ENCODE measurements at places on chromosomes 1 and 21.

DNA sequence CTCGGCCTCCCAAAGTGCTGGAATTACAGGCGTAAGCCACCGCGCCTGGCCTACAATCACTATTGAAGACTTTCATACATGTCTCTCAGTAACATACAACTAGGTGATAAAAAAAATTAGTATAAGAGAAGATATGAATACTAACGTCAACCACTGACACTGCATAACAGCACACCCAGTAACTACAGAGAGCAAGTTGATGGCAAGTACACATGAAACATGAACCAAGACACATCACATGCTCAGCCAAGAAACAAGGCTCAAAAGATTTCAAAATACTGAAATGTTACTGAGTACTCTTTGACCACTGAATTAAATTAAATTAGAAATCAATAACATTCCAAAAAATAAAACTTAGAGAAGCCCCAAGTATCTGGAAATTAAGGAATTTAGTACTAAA lies 168.1 kb downstream of the SLC45A1 start:
- DNase-seq: no peak

- peak; percentile 43 for DNase-seq
Measured at GRCh38 chr21:34603002-34603709, 11.8 kb downstream of the RCAN1 start.

- DNase-seq: no peak
Measured at GRCh38 chr1:145963265-145964019, 933 bp downstream of the ANKRD34A start.

DNA sequence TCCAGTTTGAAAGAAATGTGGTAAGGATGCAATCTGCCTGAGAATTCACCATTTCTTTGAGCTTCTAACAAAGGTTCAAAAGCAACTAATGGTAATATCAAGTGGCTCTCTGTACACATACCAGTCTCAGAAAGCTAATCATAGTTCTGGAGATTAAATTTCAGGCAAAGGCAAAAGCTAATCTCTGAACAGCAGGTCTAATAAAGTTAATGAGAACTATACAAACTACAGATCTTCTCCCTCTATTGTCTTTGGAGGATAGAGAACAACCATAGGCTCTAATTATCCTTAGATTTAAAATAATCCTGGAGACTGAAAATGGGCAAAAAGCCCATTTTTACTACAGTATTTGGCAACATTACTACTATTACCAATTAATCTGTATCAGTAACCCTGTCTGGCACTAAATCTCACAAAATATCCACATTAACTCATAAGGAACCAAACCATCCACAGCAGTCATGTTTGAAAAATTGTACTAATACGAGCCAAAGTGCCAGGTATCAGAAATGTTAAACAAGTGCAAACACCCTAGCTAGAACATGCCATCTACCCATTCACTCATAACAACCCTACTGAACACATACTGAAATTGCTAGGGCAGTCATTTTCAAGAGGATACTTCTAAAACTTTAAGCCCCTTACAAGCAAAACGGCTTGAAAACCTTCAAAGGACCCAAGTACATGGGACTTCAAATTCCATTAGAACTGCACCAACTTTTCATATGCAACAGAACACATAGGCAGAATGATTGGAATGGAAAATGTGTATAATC lies 4.8 kb downstream of the DIPK1A start:
- no peak for DNase-seq

DNA sequence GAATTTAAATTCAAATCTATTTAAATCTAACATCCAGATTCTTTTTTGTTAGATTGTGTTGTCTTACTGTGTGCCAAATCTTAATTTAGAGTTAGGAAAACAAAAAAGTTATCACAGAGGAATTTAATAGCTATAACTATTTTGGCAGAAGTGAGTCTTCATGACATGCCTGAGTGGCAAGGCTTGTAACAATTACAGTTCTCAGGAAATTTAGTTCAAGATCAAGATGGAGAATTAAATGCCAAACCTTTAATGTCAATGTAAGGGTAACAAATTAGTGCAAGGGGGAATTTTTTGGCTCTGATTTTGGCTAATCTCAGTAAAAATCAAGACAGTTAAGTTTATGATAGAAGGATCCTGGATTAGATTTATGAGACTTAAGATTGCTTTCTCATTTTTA lies 58.4 kb downstream of the GDAP2 start:
- no peak for DNase-seq

DNA sequence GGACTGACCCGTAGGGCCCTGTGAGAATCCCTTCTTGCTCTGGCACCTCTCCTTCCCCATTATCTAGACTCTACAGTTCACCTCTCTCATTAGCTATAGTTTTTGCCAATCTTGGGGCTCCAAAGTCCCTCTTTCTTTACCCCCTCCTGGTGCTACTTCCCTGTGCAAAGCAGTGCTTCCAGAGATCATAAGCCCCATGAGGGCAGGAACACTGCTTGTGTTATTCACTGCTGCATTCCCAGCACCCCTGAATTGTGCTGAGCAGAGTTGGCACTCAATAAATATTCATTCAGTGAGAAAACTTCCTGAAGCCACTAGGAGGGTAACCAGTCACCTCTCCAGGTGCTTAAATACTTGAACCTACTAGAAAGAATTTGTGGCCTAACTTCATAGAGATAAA lies 2.1 kb upstream of the H3-3A start:
- no peak for DNase-seq

DNA sequence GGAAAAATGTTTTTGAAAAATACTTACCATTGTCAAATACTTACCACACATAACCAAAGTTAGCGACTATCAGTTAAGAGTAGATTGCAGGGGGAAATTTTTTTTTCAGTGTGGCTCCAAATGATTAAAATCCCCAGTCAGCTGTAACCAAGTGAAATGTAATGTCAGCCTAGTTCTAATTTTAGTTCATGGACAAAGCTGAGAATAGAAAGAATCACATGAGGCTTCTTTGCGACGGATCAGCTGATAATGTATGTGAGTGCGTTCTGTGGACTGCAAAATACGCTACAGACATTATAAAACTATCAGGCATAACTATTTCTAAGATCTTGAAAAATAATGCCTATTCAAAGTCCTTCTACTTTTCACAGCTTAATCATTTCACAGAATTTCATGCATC lies at the start of gene LRRC39:
Gene LRRC39 (minus strand): TSS at position 166 of the 400 bp plus-strand sequence. CDS start 9,740 bp downstream, outside the sequence.
- DNase-seq: no peak

DNA sequence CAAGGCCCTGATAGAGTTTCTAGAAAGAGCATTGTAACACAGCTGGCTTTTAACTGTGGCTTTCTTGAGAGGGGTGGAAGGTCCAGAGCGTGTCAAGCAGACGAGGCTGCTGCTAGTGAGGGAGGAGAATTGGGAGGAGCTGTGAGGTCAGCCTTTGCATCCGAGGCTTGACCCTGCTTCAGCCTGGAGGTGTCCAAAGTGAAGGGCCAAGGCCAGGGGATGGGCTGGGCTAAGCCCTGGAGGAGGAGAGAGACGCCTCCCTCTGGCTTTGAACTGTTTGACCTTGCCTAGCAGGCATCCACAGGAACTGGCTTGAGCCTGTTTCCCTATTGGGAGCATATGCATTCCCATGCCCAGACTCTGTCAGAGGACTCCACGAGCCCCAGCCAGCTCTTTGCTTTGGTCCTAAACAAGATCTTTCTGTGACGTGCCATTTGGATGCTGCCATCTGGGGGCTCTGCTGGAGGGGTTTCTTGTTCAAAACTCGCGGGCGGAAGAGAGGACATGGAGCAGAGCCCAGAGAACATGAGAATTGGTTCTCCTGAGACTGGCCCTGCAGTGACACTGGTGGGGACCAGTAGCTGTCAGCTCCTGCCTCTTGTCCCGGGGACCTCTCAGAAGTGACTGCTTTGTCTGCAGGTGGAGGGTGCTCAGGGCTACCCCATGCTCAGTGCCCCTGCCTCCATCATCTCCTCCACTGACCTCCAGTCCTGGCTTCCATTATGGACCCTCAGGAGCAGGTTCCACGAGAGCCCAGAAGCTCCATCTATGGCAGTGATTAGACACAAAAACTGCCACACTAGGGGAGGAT lies 5.5 kb downstream of the ACTRT2 start:
- no peak for DNase-seq

GRCh38 chr1:229985613-229986010 lies 81.4 kb upstream of the GALNT2 start:
- DNase-seq: no peak

- no peak for DNase-seq
Measured at GRCh38 chr1:62906428-62906886, 122.5 kb downstream of the ATG4C start.

DNA sequence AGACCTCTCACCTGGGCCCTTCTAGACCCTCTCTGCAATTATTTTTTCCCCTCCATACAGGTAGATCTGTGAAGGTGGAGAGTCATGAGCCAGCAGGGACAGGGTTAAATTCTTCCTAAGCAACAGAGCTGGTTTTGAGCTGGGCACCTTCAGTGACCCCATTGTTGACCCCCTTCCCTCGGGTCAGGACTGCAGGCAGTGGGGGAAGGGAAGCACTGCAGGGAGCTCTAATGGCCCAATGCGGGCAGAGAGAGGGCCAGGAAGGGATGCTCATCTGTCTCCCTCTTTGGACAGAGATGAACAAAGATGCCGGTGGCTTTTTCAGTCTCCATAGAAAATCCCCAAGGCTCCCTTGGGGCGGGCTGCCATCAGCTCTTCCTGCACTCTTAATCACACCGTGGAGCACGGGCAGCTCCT lies 21.4 kb downstream of the SOX13 start:
- no peak for DNase-seq

DNA sequence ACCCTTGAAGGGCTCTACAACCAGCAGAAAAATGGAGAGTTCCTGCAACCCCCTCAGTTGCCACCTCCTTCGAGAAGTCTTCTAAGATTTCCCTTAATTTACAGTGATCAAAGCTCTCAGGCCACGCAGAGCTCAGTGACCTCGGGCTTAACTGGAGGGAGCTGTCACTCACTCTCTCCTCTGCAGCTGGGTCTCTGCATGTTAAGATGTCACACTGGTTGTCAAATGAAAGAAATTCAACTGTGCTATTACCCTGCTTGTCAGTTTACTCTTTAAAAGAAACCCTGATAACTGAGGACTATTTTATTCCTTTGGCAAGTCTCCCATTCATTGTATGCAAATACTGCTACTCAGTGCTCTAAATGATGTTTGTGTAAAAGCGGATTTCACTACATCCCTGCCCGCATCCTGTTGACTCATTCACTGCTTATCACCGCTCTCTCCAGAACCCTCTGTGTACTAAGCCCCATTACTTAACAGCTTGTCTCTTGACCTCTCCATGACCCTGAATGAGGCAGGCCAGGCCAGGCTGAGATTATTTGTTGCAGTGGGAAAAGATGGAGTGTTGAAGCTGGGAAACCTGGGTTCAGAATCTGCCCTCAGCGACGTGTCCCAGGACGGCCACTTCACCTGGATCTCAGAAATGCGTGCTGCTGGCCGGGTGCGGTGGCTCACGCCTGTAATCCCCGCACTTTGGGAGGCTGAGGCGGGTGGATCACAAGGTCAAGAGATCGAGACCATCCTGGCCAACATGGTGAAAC lies 13.7 kb downstream of the DHRS3 start:
- DNase-seq: no peak

- no peak for DNase-seq
Measured at GRCh38 chr1:34127006-34128000, 37.7 kb downstream of the CSMD2 start.

GRCh38 chr1:160580221-160580812 lies 1.0 kb upstream of the CD84 start:
- no peak for DNase-seq

DNA sequence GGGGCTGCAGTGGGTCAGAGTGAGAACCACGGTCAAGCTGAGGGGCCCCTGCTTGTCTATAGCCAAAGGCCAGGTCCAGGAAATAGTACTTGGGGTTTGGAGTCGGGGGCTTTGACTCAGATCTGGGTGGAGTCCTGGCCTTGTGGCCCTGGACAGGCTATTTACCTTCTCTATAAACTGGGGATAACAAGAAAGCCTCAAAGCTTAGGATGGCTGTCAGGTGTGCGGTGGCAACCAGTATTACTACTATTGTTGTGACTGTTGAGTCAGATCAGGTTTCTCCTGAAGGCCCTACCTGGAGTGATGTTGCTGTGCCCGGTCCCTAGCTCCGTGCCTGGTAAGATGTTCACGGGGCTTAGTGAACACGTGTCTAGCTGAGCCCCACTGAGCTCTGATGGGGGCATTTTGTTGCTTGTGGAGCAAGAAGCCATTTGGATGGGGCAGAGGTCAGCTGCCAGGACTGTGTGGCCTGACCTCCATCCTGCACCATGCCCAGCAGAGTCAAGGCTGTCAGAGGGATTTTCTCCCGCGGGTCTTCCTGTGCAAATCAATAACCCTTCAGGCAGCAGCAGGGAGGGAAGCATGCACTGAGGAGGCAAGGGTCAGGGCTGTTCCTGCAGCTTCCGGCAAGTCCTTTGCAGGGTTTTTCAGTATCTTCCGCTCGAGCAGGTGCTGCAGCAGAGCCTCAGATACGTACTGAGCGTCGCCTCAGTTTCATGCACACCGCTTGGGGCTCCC lies 170.3 kb downstream of the CAMTA1 start:
- DNase-seq: no peak

- no peak for DNase-seq
Measured at GRCh38 chr1:42689912-42690311, 7.7 kb downstream of the YBX1 start.

DNA sequence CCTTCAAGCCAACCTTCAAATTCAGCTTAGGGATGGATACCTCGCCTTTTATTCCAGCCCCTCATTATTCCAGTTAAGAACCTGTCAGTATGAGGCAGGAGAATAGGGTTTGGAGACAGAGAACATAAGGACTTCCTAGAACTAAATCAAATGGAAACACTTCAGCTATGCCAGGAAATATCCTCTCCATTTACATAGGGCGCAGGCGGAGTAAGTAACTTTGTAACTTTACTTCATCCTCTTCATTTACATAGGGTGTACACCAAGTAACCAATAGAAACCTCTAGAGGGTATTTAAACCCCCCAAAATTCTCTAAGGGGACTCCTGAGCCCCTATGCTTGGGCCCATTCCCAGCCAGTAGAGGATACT lies 75.4 kb upstream of the ATF3 start:
- no peak for DNase-seq

- no peak for DNase-seq
Measured at GRCh38 chr1:39680751-39681150, 8.8 kb upstream of the NT5C1A start.

DNA sequence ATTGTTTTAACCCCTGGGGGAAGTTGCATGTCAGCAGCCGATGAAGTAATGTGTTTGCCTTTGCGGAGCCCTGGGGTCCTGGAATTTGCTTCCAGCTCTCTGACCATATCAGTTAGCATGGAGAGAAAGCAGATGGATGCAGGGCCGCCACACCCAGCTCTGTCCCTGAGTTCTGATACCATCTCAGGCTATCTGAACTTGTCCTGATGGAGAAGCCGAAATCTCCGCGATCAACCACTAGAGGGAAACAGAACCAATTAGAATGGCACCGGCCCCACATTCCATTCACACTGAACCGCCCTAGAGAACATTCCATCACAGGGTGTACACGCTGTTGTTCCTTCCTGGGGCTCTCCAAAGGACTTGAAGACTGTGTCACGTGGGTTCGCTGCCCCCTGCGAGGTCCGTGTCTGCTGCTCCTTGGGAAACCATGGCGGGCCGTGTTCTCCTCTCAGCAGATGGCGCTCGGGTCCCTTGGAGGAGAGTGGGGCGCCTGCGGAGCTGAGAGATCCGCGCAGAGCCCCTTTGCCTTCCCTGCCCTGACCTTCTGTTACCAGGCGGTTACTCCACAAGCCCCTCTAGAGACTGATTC lies 75.4 kb downstream of the ABCA4 start:
- peak; percentile 42 for DNase-seq

Data from NCI-H1930 (cell line).